ENCODE measurements at places on chromosomes 12 and 14.

DNA sequence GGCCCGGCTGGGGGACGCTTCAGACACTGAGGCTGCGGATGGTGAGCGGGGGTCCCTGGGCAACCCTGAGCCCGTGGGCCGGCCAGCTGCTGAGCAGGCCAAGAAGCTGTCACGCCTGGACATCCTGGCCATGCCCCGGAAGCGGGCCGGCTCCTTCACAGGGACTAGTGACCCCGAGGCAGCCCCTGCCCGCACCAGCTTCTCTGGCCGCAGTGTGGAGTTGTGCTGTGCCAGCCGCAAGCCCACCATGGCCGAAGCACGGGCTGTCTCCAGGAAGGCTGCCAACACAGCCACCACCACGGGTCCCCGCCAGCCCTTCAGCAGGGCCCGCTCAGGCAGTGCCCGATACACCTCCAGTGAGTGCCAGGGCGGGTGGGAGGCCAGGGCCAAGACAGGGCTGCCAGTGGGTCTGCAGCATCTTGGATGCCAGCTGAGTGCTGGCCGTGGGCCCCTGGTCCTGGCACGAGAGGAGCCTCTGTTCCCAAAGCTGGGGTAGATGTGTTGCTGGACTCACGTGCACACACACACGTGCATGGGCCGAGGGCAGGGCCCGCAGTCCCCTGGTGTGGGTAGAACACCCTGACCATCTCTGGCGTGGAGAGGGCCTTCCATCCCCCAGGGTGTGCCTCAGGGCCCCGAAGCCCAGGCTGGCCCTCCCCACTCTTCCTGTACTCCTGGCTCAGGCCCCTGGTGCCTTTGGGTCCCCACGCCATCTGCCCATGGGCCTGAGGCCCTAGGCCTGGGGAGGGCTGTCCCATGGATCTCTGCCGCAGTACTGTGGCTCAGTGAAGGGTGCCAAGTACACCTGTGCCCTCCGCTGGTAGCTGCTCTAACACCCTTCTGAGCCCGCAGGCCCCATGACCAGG, 22.8 kb downstream of the CEP170B start:
- no peak for DNase-seq

GRCh38 chr12:78164154-78164553, 333.5 kb downstream of the NAV3 start:
- no peak for DNase-seq

DNA sequence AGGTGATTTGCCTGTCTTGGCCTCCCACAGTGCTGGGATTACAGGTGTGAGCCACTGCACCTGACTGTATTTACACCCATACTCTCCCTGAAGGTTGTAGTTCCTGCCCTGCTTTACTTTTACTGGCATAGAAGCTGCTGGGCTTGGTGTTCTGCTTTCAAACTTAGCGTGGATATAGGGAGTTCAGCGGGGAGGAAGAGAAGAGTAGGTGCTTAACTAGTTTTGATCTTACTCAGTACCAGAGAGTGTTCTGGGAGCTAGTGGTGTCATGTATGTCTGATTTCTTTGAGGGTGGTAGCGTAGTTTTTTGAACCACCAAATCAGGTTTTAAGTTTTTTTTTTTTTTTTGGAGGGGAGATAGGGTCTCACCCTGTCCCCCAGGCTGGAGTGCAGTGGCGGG, 13.8 kb downstream of the RCOR1 start:
- DNase-seq, result no peak

GRCh38 chr12:24975425-24975824, 26.5 kb upstream of the BCAT1 start:
- no peak for DNase-seq

All from stimulated activated CD8-positive, alpha-beta memory T cell treated with anti-CD3 and anti-CD28 coated beads, Interleukin-2, amount 100 ng/mL, for 1 hour (primary cell).